K562 (cell line): ENCODE measurements at places on chromosomes 16 and 17. TPM values are rescaled to one million over a fixed set of nuclear protein-coding genes. Genes with fewer than 3 reads are reported as not detected.

DNA sequence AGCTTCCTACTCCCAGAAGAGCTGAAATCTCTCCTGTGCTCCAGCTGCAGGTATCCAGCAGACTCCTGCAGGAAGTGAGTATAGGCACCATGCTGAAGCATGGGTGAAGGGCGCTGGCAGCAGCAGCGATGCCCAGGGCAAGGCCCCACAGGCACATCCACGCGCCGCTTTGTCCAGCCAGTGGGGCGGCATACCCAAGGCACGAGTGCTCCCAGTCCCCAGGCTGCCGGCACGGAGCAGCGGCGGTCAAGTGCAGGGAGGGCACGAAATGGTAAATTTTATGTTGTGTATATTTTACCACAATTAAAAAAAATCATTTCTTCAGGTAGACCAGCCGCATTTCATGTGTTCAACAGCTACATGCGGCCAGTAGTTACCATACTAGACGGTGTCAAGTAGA is 73.1 kb downstream of the HIC1 start:
- DNase-seq: no peak
- no peaks in the 10 kb centered on the region for H3K27me3 ChIP-seq
- H3K4me3 ChIP-seq: no peak overlapping the region
- no peak overlapping the region for H3K27ac ChIP-seq
- H3K36me3 ChIP-seq: no peaks in the 10 kb centered on the region

- peaks cover 4% of the 10 kb centered on the region; the same call in 1 of the 2 replicates for H3K27me3 ChIP-seq
- peaks cover 41% of the 10 kb centered on the region; the same call in 2 of the 3 replicates for H3K4me1 ChIP-seq
- DNase-seq: peak; percentile 84
- no peaks in the 10 kb centered on the region for H3K36me3 ChIP-seq
- H3K27ac ChIP-seq: peak overlapping the region; percentile 67
These were observed 60.8 kb upstream of the MED9 start for GRCh38 chr17:17416007-17416399.

GRCh38 chr17:74123350-74123749 is 80.1 kb upstream of the RPL38 start:
- H3K4me1 ChIP-seq: no peaks in the 10 kb centered on the region; the same call in 2 of the 3 replicates
- H3K27ac ChIP-seq: no peak overlapping the region
- no peak overlapping the region for H3K4me3 ChIP-seq
- peaks cover 31% of the 10 kb centered on the region for H3K27me3 ChIP-seq

GRCh38 chr16:66618588-66619375 is 14.3 kb downstream of the CMTM3 start:
- peak overlapping the region; percentile 78 for H3K27ac ChIP-seq
- H3K4me3 ChIP-seq: no peak overlapping the region
- peaks cover 64% of the 10 kb centered on the region for H3K4me1 ChIP-seq

DNA sequence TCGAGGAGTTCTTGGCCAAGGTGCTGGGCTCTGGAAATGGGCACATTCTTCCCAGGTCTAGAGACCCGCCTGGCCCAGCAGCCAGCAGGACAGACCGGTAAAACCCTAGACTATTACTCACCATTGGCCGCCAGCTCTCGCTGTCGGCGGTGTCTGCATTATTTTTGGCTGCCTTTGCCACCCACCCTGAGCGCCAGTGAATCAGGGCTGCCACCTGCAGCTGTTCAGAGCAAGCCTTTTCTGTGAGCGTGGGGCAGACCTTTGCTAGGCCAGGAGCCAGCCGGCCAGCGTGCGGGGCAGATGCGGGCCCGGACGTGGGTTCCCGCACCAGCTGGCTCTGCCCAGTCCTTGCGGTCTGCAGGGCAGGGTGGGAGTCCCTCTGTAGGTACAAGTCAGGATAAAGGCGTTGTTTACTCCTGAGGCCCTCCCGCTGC is 15.8 kb upstream of the CLEC18A start:
- no peaks in the 10 kb centered on the region for H3K27me3 ChIP-seq
- no peak overlapping the region for H3K27ac ChIP-seq
- DNase-seq: no peak
- H3K4me1 ChIP-seq: no peaks in the 10 kb centered on the region
- H3K4me3 ChIP-seq: no peak overlapping the region

DNA sequence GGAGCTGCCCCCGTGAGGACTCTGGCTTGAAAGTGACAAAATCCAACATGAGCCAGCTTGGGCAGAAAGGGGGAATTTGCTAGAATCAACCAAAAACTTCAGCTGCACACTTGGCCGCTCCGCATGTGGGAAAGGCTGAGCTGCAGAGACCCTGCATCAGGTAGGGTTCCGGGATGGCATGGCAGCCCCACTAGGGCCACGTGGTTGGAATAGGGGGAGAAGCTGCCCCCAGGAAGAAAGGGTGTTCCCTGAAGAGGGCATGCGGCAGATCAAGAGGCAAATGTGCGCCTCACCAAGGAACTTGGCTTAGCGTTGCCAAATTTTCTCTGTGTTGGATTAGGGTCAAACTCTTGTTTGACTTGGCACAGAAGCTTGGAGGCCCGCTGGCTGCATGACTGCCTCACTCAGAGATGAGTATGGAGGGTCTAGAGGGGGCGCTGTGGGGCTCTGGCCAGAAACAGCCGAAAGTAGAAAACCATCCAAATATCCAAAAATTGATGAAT is 29.2 kb upstream of the WFIKKN2 start:
- no peak overlapping the region for H3K27ac ChIP-seq
- H3K4me3 ChIP-seq: no peak overlapping the region
- H3K27me3 ChIP-seq: peaks cover 3% of the 10 kb centered on the region; the same call in 2 of the 3 replicates
- DNase-seq: no peak
- no peaks in the 10 kb centered on the region for H3K36me3 ChIP-seq

DNA sequence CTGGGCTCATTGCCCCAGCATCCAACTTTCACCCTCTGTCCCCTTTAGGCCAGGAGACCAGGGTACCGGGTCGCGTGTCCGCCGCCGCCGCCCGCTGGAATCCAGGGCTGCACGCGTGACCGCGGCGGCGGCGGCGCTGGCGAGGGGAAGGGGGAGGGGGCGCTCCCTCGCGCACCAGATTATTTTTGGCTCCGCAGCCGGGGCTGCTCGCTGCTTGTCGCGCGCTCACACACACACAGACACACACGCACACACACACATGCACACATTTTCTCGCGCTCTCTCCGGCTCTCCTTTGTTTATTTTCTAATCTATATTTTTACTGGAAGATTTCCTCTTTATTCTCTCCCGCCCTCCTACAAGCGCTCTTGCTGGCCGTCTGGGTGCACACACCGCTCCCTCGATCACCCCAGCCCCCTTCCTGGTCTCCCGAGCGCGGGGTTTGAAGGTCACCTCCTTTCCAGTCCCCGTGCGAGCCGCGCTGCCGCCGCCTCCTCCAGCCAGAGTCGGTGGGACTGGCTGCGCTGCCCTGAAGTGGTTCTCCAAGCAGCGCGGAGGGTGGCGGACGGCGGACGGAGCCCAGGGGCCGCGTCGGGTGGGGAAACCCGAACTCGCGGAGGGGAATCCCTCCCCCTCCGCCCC is 921.4 kb upstream of the EEF2KMT start:
- H3K4me3 ChIP-seq: no peak overlapping the region
- H3K27me3 ChIP-seq: no peaks in the 10 kb centered on the region
- H3K27ac ChIP-seq: no peak overlapping the region
- no peaks in the 10 kb centered on the region for H3K4me1 ChIP-seq
- no peaks in the 10 kb centered on the region for H3K36me3 ChIP-seq

- no peaks in the 10 kb centered on the region for H3K36me3 ChIP-seq
- no peaks in the 10 kb centered on the region for H3K4me1 ChIP-seq
These were observed 117.4 kb downstream of the IRF8 start for GRCh38 chr16:86016201-86016965.

Gene ABCC12
- total RNA-seq: not detected in 2 replicates

Gene SMIM36
- total RNA-seq: not detected in 2 replicates
